Stimulated activated CD8-positive, alpha-beta memory T cell treated with anti-CD3 and anti-CD28 coated beads, Interleukin-2, amount 100 ng/mL, for 1 hour (primary cell): ENCODE measurements at places on chromosomes 4 and X.
A peak's percentile ranks its signal among the peaks of the same experiment; 100 is the strongest.

DNA sequence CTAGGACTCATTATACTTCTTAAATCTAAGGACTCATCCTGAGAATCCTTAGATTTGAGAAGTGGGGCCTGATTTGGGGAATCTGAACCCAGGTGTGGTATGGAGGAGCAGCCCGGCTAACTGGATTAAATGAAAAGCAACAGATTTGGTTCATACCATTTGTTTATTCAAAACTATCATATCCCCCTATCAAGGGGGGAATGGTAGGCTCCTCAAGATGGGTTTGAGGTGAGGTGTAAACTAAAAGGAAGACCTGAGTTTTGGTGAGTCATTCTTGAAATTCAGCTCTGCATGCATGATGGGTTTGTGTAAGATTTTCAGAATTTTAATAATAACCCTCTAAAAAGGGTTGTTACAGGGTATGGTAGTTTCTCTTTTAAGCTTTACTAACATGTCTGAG, 53.4 kb downstream of the CASP6 start:
- DNase-seq: no peak

GRCh38 chr4:48546336-48546735, 56.3 kb downstream of the ZAR1 start:
- no peak for DNase-seq

DNA sequence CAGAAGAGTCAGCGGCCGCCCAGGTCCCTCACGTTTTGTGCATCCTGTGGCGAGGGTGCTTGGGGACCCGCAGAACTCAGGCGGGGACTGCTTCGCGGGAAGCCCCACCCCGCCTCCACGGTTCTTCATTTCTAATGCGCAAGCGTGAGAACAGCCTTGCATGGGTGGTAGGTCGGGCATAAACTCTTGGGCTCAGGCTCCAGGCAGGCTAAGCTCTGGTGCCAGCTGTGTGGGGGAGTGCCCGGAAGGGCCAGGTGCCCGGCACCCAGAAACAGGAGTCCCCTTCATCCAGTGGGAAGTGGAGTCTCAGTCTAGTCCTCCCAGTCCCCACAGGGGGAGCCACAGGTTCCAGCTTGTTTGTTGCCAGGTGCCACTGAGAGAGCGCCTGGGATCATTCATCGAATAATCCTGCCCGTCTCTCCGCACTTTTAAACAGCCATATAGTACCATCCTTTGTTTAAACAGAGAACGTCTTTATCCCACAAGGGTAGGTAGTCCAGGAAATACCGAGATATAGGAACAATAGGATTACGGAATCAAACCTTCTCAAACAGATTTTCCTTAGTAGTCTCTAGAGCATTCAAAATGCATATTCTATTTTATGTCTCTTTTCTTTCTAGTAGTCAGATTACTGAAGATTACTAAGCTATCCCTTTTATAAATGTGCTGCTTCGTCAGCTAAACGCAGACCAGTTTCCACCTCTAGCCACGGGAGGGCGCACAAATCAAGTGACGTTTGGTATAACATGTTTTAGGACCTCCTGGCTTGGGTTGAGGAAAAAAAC, 12.7 kb upstream of the RBBP7 start:
- DNase-seq: peak; percentile 34

DNA sequence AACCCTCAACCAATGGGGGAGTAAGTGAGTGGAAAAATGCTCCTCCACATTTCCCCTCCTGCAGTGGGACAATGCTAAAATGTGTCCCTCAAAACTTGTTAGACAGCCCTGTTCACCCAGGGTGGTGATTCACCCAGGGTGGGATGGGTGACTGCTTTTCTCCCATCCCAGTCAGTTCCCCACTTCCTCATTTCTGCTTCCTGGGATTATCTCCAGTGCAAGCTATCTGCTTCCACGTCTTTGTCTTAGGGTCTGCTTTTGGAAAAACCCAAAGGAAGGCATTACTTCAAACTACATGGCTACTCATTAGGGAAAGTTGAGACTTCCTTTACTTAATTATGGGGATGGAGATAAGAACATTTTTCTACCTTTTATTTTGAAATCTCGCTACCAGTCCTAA, 45.5 kb downstream of the ETNPPL start:
- no peak for DNase-seq

DNA sequence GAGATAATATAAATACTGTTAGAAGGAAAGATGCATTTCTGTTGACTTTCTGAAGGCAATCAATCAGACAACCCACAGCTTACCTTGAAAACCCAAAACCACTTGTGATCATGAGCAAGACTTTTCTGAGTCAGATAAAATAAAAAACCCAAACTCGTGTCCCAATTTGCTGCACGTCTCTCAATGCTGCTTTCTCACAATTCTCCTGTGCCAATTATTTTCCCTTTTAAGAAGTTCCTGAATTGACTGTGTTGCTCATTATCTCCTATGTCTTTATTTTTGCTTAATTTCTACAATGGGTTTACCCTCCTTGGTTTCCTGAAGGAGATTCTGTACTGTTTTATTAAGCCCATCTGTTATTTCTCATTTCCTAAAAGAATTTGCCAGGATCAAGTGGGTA, 1891.9 kb upstream of the PCDH10 start:
- DNase-seq: no peak

GRCh38 chr4:53653484-53654053, 62.3 kb upstream of the LNX1 start:
- no peak for DNase-seq

- no peak for DNase-seq
Measured at GRCh38 chr4:56607926-56608325, 73.2 kb downstream of the HOPX start.

GRCh38 chr4:113553082-113553481, 208.5 kb downstream of the CAMK2D start:
- DNase-seq: no peak

DNA sequence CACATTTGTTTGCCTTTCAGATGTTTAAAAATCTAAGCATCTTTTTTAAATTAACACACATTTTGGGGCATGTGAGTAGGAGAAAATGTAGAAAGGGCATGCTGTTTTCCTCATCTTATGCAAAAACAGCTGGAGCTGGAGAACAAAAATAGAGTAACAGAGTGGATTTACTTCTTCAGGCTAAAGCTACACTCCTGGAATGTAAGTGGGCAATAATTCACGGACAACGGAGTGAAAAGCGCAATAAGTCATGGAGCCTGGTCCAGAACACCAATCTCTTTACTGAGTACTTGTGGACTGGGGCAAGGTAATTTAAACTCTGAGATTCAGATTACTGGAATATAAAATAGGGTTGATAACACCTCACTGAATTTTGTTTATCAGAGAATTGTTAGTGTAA, 1018.8 kb upstream of the HS3ST1 start:
- DNase-seq: no peak
